ENCODE measurements at places on chromosomes 13 and 19.

DNA sequence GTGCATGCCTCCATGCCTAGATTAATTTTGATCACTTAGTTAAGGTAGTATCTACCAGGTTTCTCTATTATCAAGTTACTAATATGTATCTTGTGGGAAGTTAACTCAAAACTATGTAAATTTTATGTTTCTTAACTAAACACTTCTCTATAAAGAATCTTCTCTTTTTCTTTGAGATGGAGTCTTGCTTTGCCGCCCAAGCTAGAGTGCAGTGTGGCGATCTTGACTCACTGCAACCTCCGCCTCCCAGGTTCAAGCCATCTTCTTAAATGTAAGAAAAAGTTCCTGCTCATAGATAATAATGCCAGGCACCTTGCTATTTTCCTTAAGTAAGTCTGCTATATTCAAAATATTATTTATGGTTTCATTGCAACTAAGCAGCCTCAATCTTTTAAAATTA lies 58.4 kb downstream of the ELF1 start:
- DNase-seq, result no peak

GRCh38 chr13:110882972-110883371 lies 31.9 kb downstream of the ANKRD10 start:
- DNase-seq, result no peak

- peak; percentile 72 for DNase-seq
These were observed 15.1 kb upstream of the CEACAM4 start for GRCh38 chr19:41641879-41642485.

GRCh38 chr13:99256709-99257108 lies 1.5 kb downstream of the GPR18 start:
- DNase-seq, result no peak

DNA sequence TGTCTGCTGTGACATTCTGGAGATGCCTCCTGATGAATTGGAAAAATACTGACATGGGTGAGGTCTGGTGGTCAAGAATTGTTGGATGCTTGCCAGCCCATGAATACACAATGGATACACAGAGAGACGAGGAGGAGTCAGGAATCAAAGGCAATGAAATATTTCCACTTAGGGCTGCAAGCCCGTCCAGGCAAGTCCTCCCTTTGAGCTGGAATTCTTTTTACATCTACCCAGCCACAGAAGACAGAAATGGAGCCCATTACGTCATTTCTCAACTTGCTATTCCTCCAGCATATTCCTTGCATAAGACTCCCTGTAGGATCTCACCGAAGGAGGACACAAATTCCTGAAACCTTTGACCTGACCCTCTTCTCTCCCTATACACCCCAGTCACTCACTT lies 15.7 kb upstream of the IGFL4 start:
- no peak for DNase-seq

- peak; percentile 2 for DNase-seq
These were observed 20.3 kb upstream of the CACNA1A start for GRCh38 chr19:13526552-13526951.

GRCh38 chr13:95352486-95352885 lies 51.2 kb upstream of the ABCC4 start:
- DNase-seq, result no peak

GRCh38 chr13:101490406-101491015 lies 38.0 kb downstream of the ITGBL1 start:
- DNase-seq, result no peak

- DNase-seq, result peak; percentile 84
These were observed 11.8 kb downstream of the LRRC4B start for GRCh38 chr19:50556282-50557008.

DNA sequence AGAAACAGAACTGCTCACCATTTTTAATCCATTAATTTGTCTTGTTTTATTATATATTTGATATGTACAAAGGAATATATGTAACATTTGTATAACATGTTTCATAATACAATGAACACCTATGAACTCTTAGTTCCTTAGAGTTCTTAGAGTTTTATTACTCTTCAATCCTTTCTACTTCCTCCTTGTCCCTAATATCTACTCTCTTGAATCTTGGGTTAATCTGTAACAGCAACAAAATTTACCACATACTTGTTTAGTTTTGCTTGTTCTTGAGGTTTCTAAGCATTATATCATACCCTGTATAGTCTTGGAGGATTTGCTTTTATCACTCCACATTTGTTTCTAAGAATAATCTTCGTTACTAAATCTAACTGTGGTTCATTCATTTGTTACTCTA lies 151.4 kb downstream of the PDS5B start:
- DNase-seq, result no peak

- peak; percentile 63 for DNase-seq
These were observed 8.3 kb downstream of the CACTIN start for GRCh38 chr19:3618144-3618810.

DNA sequence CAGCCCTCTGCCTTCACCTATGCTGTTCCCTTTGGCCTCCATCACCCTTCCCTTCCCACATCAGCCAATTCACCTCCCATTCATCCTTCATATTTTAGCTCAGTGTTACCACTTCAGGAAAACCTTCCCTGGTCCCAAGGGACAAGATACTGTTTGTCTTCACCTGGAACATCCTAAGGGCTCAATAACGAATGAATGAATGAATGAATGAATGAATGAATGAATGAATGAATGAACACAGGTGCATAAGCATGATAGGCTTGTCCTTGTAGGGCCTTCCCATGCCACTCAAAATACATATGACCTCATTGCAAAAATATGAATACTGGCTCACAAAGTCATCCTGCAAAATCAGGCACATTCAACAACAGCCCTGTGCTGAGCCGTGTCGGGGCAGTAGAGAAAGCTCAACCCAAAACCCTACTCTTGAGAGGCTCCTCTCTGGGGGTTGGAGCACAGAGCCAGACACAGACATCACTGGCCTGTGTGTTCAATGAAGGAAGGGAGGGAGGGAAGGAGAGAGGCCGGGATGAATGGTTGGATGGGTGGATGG lies 33.7 kb upstream of the TPM4 start:
- DNase-seq, result no peak

GRCh38 chr19:6518145-6518911 lies 12.5 kb upstream of the TNFSF9 start:
- DNase-seq, result no peak

GRCh38 chr13:75533861-75534260 lies 3.8 kb downstream of the COMMD6 start:
- DNase-seq, result no peak

DNA sequence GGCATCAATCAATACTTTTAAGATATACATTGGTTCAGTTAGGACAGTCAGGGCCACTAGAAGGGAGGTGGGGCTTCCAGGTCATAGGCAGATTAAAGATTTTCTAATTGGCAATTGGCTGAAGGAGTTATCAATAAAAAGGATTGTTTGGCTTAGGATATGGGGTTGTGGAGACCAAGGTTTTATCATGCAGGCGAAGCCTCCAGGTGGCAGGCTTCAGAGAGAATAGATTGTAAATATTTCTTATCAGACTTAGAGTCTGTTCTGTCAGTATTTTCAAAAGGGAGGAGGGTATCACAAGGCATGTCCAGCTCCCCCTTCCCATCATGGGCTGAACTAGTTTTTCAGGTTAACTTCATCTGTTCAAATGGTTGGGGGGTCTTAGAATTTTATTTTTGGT lies 77.4 kb upstream of the FARP1 start:
- DNase-seq, result no peak

- no peak for DNase-seq
These were observed 14.2 kb downstream of the RB1 start for GRCh38 chr13:48317511-48318376.

GRCh38 chr19:34480971-34481841 lies at the start of gene WTIP:
Gene WTIP, plus strand, starts transcription at chr19:34481758. Its CDS starts 217 bp downstream, at chr19:34481975.
- DNase-seq, result no peak

DNA sequence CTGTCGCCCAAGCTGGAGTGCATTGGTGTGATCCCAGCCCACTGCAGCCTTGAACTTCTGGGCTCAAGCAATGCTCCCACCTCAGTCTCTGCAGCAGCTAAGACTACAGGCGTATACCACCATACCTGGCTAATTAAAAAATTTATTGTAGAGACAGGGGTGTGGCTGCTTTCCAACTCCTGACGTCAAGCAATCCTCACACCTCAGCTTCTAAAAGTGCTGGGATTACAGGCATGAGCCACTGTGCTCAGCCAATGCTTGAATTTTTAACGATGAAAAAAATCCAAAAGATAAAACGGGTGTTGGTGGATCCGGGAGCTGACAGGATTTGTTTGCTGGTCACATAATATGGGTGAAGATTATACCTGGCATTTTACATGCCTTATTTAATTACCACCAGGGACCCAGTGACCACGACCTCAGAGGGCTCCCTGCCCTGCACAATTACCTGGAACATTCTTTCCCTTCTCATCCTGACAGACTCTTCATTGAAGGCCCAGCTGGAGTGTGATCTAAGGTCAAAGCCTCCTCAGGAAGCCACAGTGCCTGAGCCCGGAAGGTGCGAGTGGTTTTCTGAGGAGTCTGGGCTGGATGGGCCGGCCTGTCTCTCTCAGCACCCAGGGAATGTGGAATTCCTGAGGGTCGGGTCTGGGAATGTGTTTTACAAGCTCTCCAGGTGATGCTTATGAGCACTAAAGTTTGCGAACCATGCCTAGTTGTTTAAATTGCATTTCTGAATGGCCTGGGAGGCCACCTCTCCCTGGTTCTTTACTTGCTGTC lies 193.3 kb downstream of the USP12 start:
- no peak for DNase-seq

GRCh38 chr19:52170863-52171320 lies 529 bp downstream of the ZNF836 start:
- DNase-seq, result no peak

GRCh38 chr13:40596484-40596883 lies 70.0 kb downstream of the FOXO1 start:
- DNase-seq, result no peak

GRCh38 chr13:44171156-44171555 lies 202.5 kb upstream of the SERP2 start:
- no peak for DNase-seq

- DNase-seq, result no peak
These were observed 1.3 kb upstream of the RSPH6A start for GRCh38 chr19:45816236-45817009.

All from stimulated activated CD4-positive, alpha-beta T cell treated with anti-CD3 and anti-CD28 coated beads, Interleukin-2, amount 100 ng/mL, for 48 hours (primary cell).